ENCODE measurements at places on chromosomes 16 and 17. TPM values are rescaled to one million over a fixed set of nuclear protein-coding genes. Genes with fewer than 3 reads are reported as not detected.

GRCh38 chr17:42180411-42180921, 476 bp downstream of the KCNH4 start:
- peak overlapping the region; percentile 61 for H3K4me3 ChIP-seq
- peaks cover 25% of the 10 kb centered on the region for H3K27me3 ChIP-seq
- no peak for DNase-seq
- no peak overlapping the region for H3K27ac ChIP-seq
- no peaks in the 10 kb centered on the region for H3K36me3 ChIP-seq

DNA sequence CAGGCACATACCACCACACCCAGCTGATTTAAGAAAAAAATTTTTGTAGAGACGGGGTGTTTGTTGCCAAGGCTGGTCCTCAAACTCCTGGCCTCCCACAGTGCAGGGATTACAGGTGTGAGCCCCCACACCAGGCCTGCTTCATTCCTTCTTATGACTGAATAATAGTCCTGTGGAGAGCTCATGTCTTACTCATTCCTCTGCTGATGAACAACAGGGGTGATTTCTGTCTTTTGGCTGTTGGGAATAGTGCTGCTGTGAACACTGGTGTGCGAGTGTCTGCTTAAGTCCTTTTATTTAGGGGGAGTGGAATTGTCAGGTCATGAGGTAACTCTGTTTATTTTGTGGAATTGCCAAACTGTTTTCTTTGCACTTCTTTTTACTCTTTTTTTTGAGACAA, 2.7 kb upstream of the CTRB1 start:
- H3K36me3 ChIP-seq: no peaks in the 10 kb centered on the region
- no peak overlapping the region for H3K4me3 ChIP-seq
- H3K27ac ChIP-seq: no peak overlapping the region
- no peaks in the 10 kb centered on the region for H3K27me3 ChIP-seq
- no peak for DNase-seq

DNA sequence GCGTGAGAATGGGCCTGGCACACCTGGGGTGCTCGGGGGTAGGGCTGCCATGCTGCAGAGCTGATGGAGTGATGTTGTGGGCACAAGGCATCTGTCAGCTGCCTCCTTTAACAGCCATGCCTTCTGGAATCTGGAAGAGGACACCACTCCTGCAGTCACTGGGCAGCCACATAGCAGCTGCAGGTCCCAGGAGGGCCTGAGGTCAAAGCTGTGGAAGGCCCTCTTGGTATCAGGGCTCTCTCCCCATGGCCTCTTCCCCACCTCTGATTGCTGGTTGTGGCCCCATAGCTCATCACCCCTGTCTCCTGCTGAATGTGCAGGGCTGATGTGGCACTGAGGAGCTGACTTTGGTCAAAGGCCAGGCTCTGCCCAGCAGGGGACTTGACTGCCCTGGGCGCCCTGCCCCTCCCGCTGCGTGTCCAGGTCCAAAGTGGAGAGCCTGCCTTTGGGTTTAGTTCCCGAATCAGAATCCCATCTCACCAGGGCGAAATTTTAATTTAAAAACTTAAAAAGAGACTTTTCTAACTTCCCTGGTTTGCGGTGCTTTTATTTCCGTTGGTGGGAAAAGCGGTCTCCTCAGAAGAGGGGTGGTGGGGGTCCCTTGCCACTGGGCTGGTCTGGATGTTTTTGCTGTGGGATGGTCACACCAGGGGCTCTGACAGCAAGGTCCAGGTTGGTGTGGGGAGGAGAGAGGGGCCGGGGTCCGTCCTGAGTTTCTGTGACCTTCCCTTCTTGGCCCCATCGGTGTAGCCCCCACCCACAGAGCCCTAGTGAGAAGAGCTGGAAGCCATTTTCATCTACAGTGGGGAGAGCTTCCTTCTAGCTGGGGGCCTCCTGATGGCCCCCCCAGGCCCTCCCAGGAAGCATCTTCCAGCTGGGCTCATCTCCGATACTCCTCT, 5.9 kb downstream of the UBALD2 start:
- H3K4me3 ChIP-seq: peak overlapping the region; percentile 66
- H3K27me3 ChIP-seq: no peaks in the 10 kb centered on the region
- peak overlapping the region; percentile 92 for H3K27ac ChIP-seq
- H3K36me3 ChIP-seq: peaks cover 52% of the 10 kb centered on the region
- DNase-seq: peak; percentile 20

MPO gene
- total RNA-seq: not detected

SLC47A1 gene
- total RNA-seq: not detected

GRCh38 chr17:57372156-57372555, 115.8 kb downstream of the MSI2 start:
- no peak for DNase-seq
- peaks cover 3% of the 10 kb centered on the region for H3K4me1 ChIP-seq
- H3K4me3 ChIP-seq: no peak overlapping the region
- H3K36me3 ChIP-seq: peaks cover 15% of the 10 kb centered on the region
